T-helper 9 cell (primary cell): ENCODE measurements at places on chromosomes 6 and 20.

DNA sequence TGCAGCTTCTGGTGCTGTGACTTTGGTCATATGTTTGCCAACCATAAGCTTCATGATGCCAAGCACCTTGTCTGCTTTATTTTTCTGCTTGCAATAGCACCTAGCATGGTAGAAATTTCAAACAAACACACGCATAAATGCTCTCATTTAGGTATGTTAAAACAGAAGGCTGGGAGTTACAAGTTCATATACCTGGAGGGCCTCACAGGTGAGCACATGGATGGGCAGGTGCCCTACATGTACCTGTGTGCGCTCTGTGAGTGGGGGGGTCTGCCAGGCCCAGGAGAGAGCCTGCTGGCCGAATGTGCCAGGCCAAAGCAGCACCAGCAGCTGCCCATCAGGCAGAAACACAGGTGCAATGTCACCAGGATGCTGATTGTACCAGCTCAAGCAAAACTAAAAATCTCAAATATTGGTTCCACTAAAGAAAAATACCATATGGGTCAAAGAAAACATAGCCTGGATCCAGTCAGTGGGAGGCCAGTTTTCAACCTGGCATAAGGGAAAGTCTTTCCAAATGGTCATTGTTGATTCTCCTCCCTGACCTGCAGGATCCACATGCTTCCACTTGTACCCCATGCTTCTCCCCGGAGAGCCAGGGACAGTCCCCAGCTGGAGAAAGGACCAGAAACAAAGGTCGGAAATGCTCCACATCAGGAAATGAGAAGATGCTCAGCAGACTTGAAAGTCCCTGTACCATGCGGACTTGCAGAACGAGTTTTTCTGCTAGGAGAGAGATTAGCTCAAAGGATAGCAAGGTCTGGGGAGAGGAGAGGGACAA is 7.2 kb upstream of the PFDN4 start:
- no peak for DNase-seq

- DNase-seq, result no peak
Observed at GRCh38 chr20:39605361-39605760, 643.2 kb downstream of the DHX35 start.

GRCh38 chr20:22601361-22602141 is 17.2 kb upstream of the FOXA2 start:
- no peak for DNase-seq

GRCh38 chr6:12890171-12890790 is 173.7 kb downstream of the PHACTR1 start:
- no peak for DNase-seq

- DNase-seq, result peak; percentile 12
Observed at GRCh38 chr6:16206595-16207037, 31.8 kb upstream of the GMPR start.

- DNase-seq, result no peak
Observed at GRCh38 chr6:72740135-72740534, 118.3 kb downstream of the KCNQ5 start.

DNA sequence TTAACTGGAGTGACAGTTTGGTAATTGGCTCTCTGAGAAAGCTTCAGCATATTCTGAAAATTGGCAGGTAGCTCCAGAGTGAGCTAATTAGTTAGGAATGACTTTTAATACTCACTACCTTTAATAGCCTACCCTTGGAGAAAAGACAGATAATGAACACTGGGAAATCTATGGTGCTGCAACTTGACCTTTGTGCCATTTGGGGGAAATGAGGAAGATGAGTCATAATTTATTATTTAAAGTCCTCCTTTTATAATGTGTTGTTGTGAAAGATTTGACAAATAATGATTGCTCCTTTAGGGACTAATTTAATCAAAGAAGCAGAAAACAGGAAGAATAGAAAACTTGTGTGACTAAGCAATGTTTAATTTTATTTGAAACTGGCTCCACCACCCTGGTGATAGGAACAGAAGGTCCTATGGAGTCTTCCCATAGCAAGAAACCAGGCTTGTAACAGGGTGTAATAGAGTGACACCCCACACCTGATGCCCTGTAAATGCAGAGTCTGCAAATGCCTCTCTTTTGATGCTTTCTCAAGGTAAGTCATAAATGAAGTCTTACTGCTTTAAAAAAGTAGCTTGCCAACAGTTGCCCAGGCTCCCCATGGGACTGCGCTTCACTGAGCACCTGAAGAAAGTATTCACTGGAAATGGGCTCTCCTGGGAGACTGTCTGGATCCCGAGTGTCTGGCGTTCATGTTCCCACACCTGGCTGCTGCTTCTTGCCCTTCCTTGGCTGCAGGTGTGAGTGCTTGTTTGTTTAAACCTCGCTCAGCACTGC is 134.4 kb downstream of the LRRC1 start:
- DNase-seq, result no peak

GRCh38 chr6:34243901-34244884 is 4.6 kb downstream of the SMIM29 start:
- no peak for DNase-seq
